ENCODE measurements at places on chromosomes 5 and 9. TPM values are rescaled to one million over a fixed set of nuclear protein-coding genes. Genes with fewer than 3 reads are reported as not detected.

HTR4 gene
- not detected for total RNA-seq

FCHO2 gene
- 12.8 TPM for total RNA-seq

NR5A1 gene
- total RNA-seq, result not detected

CER1 gene
- not detected for total RNA-seq

SPINK6 gene
- not detected for total RNA-seq

SRP19 gene
- total RNA-seq, result 98.9 TPM

ERAP2 gene
- 1.2 TPM for total RNA-seq

IFNA2 gene
- total RNA-seq, result not detected

TAF11L6 gene
- total RNA-seq, result not detected

ANKRD55 gene
- not detected for total RNA-seq

ECPAS gene
- 40.5 TPM for total RNA-seq

PCDHB9 gene
- 0.08 TPM for total RNA-seq
